ENCODE measurements at places on chromosomes 2 and 18.

- DNase-seq: no peak
Measured at GRCh38 chr2:200066417-200066816, 111.0 kb downstream of the MAIP1 start.

DNA sequence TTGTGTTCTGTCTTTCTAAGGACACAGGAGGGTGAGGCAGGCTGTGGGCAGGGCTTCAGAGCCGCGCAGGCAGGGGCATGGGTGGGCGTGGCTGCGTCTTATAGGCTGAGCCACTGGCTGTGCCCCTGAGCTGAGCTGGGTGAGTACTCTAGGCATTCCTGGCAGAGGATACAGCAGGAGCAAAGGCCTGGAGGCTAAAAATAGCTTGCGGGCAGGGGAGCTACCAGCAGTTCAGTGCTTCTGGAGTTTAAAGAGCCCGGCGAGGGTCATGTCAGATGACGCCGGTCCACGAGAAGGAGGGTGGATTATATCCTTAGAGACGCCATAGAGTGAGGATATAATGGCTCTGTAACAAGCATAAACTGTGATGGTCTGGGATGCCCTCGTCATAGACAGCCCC, 31.5 kb upstream of the PDIA6 start:
- peak; percentile 53 for DNase-seq

- DNase-seq: peak; percentile 41
Measured at GRCh38 chr2:20223407-20224163, 1.3 kb downstream of the SDC1 start.

GRCh38 chr2:45439788-45440773, 171.0 kb downstream of the SRBD1 start:
- DNase-seq: peak; percentile 68

DNA sequence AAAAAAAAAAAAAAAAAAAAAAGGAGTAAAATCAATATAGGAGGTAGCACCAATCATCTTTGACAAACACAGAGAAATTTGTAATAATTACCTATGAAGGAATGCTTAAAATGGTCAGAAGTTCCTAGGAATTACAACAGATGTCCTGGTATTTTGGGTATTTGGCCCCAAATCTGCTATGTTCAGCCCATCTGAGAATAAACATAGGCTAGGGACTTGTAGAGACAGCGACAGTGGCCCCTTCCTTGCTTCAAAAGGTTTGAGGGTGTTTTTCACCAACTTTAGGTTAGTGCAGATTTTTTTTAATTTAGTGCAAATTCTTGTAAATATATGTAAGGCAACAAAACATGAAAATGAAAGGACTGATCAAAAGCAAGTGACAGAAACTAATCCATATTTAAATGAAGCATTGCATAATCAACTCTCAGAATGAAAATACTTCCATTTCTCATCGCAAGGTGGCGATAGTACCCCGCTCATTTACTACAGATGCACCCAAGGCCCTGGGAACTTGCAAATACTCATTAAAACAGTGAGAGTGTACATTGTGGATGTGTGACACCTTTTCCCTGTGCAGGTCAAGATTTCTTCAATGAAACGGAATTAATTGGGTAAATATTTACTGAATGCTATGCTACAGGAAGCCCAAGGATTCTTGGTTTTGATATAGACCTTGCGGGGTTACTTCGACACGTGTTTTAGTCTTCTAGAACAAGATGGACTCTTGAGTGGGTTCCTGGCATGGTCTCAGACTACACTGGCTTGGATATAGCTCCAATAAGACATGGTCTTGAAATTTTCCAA, 44.6 kb downstream of the FAM124B start:
- DNase-seq: peak; percentile 60

- DNase-seq: peak; percentile 44
Measured at GRCh38 chr2:113216891-113217454, 43.2 kb downstream of the PSD4 start.

DNA sequence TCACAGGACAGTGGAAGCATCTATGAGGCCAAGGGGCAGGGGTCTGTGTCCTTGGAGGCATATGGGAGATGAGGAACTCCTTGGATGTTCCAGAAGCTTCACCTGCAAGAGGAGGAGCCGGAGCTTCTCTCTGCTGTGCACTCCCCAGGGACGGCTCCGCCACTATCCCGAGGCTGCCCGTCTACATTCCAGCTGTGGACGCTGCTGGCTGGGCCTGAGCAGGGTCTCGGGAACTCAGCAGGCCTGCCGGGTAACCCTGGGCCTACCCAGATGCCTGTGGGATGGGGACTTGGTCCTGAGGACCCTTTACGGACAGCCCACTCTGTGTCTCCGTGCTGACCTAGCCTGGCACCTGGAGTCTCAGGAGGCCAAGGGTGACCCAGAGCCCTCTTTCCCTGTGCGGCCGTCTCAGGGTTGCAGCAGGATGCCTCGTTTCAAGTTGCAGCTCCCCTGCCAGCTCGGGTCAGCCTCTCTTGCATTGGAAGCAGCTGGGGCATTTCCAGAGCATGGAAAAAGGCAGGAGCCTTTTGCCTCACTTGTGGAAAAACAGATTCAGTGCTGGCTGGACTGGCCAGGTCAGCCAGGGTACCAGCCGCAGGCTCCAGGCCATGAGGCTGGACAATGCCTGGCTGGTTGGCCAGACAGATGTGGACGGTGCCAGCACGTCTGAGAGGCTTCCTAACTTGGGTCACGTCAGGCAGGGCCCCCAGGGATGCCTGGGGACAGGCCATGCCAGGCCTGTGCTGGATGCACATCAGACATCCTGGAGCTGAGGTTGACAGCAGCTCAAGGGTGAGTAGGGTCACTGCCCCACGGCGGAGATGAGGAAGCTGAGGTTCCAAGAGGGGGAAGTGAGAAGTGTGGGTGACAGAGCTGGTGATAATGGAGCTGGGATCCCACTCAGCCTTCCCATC, 41.5 kb downstream of the SCTR start:
- DNase-seq: no peak

All from fibroblast of skin of scalp (primary cell).